ENCODE measurements at places on chromosomes 6 and 20.

DNA sequence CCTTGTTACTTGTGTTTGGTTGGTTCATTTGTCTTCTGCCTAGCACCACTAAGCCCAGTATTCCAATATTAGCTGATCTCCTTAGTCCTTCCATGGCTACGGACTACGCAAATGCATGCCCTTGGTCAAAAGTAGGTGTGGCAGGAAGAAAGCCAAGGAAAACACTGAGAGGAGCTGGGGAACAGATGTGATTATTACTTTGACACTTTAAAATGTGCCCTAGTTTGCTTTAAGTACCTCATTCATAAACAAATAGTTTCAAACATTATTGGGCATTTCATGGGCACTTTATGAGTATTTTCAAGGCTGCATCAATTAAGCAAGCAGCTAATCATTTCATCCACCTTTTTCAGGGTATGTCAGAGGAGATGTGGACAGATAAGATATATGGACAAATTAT, 60.1 kb upstream of the HDDC2 start:
- DNase-seq = no peak

GRCh38 chr6:53309059-53309900, 39.5 kb downstream of the ELOVL5 start:
- peak; percentile 67 for DNase-seq

DNA sequence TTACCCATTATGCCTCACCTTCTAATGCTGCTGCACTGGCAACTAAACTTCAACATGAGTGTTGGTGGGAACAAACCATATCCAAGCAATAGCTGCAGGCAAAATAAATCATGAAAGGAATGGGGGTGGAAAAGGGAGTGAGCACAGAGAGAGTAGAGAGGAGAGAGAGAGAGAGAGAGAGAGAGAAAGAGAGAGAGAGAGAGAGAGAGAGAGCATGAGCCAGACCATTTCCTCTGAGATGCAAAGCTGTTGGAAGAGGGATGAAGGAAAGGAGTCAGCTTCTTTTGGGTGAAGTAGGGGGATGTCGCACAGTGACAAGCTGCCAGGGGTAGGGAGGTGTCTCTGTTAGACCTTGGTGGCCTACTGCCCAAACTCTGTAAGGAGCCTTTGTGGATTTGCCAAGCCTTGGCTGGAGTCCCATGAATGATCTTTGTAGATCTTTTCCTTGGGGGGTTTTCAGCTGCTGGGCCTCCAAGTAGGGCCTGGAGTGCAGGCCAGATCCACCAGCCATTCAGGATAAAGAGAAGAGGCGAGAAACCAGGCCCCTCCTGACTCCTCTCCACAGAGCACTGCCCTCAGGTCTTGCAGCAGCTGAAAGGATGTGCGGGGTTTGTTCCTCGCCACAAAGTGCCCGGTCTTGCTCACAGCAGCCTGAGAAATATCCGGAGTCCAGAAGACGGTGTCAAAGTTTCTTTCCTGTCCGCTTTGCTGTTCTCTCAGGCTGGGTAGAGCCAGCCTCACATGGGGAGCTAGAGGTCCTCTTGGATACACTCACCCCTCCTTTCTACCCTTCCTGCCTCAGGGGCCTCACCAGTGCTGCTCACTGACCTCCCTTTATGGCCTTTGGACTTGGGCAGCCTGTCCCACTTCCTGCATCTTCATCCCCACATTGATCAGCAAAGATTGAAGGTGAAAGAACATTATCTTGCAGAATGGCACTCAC, 17.8 kb downstream of the BTBD3 start:
- no peak for DNase-seq

DNA sequence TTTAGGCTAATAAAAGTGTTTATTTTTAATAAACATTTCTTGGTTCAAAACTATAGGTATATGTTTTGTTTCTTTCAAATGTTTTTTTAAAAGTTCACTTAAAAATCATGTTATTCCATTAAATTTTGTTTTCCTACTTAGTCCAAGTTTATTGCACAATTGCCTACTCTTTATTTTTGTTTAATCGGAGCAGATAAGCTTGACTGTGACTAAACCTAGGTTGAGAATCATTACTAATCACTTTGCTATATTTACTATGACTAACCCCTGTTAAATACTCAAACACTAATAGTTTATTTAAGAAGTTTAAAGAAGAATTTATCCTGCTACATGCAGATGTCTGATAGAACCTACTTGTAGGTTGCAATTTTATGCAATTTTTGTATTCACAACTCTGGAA, 18.8 kb downstream of the MAP3K4 start:
- no peak for DNase-seq

- DNase-seq = peak; percentile 28
Observed at GRCh38 chr20:50543326-50543725, 33.1 kb downstream of the PTPN1 start.

DNA sequence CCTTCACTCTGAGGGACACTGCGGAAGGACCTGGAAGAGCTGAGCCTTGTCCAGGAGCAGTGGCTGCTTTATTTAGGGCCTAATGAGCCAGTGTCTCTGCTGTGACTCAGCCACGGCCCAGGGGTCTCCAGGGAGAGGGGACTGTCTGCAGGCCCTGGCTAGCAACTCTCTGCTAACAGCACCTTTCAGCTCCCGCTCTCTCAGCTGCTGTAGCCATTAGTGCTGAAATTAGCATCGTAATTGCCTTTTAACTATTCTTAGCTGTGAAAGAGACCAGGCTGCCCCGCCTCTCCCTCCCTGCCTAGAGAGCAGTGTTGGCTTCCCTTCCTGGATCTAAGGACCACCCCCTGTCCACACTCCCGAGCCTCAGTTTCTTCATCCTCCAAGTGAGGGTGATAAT, 53.1 kb upstream of the SLC32A1 start:
- no peak for DNase-seq

DNA sequence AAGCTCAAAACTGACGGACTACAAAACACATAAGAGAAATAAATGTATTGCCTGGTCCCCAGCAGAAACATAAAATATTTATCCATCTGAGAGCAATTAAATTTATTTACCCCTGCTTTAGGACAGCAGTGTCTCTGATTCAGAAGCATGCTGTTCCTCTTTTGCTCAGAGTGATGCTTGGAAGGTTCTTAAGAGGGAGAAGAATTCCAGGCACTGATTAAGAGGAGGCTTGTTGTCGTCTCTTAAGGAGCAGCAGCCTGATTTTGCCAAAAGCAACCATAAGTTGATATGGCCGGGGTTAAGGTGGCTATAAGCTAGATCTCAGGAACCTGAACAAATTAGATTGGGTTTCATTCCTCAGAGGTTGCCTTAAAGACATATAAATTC, 25.8 kb downstream of the CAP2 start:
- DNase-seq = no peak

GRCh38 chr6:146498309-146498708, 45.3 kb upstream of the RAB32 start:
- no peak for DNase-seq

DNA sequence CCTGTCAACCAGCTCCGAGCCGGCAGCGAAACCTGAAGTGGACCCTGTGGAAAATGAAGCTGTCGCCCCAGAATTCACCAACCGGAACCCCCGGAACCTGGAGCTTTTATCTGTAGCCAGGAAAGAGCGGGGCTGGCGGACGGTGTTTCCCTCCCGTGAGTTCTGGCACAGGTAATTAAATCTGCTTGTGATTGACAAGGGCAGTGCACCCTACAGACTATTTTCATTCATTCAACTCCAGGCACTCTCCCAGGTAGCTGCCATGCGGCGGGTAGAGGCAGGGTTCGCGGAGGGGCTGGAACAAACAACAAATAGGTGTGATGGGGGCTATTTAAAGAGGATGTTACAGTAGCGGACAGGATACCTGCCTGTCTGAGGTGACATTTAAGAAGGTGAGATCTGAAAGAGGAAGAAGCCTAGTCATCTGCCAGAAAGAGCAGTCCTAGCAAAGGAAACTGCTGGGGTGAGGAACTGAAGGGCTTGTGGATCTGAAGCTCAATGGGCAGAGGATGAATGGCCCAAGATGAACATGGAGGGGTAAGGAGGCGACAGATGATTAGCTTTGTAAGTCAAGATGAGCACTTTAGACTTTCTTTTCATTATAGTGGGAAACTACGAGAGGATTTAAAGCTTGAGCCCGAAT, 810 bp downstream of the MRPL18 start:
- no peak for DNase-seq

GRCh38 chr6:99350573-99350972, 1.1 kb upstream of the FAXC start:
- DNase-seq = no peak

GRCh38 chr20:991850-992249, 10.3 kb downstream of the RSPO4 start:
- DNase-seq = no peak

- DNase-seq = no peak
Observed at GRCh38 chr6:170073846-170074245, 217.0 kb downstream of the DLL1 start.

DNA sequence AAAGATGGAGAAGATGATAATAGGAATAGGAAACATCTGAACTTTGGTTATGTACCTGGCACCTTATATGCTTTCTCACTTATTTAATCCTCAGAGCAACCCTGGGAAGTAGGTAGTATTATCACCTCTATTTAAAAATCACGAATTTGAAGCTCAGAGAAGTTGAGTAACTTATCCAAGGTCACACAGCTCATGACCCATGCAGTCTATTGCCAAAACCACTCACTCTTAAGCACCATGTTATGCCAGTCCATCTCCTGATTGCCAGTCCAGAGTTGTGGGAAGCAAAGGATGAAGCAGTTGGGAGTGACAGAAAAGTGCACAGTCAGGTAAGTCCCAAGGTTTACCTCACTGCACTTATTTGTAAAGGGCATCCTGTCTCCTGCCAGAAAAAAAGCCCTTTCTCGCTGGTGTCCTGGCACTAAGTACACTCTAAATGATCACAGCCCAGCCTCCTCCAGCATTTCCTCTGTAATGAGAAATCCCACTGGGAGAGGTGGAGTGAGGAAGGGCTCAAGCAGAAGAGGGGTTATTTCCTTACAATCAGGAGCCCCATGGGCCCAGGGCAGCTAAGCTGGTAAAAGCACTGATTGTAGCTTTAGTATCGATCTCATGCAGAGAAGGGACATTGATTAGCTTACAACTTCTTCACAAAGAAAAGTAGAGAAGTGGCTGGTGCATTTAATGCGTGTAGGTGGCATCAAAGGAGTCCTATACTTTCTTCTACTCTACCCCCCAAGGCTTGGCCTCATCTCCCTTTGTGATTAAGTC, 21.3 kb upstream of the SCGN start:
- DNase-seq = no peak
